ENCODE measurements at places on chromosomes 4 and X. TPM values are rescaled to one million over a fixed set of nuclear protein-coding genes. Genes with fewer than 3 reads are reported as not detected.

- no peak for DNase-seq
These were observed 255.1 kb upstream of the GPC4 start for GRCh38 chrX:133670383-133670782.

DNA sequence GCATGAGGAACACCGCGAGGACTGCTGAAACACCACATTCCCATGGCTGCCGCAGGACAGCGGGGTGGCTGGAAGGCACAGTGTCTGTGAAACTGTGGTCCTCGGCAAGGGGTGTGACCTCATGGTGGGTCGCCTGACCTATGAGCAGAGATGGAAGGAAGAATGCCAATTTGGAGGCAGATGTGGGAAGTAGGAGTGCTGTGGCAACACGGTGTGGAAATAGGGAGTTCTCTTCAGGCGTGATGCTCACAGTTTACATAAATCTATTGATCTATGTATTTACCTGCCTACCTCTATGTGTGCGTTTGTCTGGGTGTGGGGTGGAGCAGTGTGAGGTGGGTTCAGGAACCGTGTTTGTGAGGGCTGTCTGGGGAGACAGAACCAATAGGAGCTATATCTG lies 62.3 kb upstream of the LSM6 start:
- no peak for DNase-seq

DNA sequence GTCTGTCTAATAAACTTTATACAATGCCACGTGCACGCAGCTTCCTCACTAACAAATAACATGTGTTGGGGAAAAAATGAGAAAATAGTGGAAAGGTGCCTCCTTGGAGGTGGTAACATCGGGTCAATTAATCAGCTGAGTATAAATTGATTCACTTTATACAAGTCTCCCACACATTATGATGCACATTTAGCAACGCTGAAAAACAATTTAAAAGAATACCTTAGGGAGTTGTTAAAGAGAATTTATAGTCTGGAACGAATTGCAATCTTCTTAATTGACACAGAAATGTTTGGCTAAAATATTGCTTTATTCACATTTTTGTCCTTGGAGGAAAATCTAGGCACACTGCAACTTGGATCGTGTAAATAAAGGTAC lies 84.2 kb downstream of the HPRT1 start:
- DNase-seq, result no peak

DNA sequence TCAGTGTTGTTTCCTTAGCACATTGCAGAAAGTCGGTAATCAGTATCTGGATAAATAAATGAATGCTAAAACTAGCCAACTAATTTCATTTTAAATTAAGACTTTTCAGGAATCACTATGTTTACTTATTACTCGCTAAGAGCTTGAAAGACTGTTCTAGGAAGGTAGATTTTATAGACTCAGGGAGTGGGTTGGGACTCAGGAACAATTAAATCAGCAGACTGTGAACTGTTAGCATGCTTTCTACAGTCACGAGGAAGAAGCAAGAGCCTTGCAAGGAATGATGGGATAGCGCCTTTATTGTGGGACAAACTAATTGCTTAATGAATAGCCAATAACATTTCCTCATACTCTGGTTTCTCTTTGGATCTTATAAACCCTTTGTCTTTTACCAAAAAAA lies 183.2 kb upstream of the AADAT start:
- no peak for DNase-seq

DNA sequence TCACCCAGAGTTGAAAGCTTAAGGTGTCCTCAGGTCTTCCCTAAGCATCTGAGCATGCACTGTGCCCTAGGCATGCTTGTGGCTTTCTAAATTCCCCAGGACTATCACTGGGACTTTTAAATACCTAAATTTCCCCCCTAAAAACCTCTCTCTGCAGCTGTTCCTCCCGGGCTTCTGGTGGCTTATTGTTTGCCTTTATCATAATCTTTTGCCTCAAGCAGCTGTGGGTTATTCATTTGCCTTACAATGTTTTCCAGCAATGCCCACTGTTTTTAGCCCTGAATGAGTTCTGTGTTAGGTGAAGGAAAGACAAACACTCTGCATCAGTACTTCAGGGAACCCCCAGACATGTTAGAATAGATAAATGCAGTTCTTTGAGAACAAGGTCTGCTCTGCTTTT lies 455.0 kb downstream of the ZIC3 start:
- DNase-seq, result no peak

DNA sequence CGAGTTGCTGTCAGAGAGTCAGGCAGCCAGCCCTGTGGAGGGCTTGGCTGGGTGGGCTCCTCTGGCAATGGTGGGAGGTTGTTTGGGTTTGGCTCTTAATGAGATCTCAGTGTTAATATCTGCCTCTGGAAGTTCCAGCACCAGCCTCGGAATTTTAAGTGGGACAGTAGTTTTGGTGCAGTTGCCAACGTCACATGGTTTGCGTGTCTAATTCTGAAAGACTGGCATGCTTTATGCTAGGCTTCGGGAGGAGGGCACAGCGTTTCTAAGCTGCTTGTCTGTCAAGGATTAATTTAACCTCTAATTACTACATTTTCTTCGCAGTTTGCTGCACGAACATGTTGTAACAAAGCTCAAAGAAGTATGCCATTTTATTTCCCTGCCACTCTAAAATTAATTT lies 9.2 kb downstream of the MAMLD1 start:
- no peak for DNase-seq

DNA sequence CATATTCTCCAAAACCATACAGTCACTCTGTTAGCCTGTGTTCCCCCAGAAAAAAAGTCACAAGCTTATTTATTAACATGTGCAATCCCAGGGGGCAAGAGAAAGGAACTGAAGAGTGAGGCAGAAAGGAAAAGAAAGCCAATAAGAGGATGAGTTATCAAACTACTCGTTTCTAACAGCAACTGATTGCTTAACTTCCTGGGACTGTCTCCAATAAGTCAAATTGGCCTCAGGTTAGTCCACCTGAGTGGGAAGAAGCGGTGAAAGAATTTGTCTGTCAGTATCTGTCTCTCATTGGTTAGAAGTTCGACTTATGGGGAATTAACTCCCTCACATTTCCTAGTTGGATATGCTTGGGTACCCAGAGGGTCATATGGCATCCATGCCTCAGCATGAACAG lies 14.1 kb downstream of the F9 start:
- DNase-seq, result no peak

GRCh38 chr4:68183417-68183816 lies 53.7 kb upstream of the TMPRSS11F start:
- no peak for DNase-seq

DNA sequence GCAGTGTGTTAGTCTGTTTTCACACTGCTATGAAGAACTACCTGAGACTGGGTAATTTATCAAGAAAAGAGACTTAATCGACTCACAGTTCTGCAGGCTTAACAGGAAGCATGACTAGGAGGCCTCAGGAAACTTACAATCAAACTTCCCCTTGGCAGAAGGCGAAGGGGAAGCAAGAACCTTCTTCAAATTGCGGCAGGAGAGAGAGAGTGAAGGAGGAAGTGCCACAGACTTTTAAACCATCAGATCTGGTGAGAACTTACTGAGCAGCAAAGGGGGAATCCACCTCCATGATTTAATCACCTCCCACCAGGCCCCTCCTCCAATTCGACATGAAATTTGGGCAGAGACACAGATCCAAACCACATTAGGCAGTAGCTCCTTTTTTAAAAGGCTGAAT lies 59.2 kb upstream of the LEF1 start:
- no peak for DNase-seq

DNA sequence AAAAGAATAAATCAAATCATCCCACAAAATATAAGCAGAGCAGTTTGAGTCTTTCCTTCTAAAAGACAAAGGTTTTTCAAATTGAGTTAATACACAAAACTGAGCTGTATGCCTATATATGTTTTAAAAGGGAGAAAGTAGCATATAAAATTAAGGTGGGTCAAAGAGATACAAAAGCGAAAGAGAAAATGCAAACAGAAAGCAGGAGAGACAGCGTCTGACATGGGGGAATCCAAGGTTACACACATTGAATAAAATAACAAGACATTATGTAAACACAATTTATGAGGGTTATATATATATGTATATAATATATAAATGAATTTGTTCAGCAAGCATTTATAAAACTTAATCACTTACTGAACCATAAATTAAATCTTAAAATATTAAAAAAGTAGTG lies 276.1 kb upstream of the LCORL start:
- no peak for DNase-seq

- DNase-seq, result no peak
These were observed 111.5 kb upstream of the PTCHD1 start for GRCh38 chrX:23223169-23223568.

- DNase-seq, result no peak
These were observed 122.7 kb downstream of the TMEM164 start for GRCh38 chrX:110125446-110126162.

DNA sequence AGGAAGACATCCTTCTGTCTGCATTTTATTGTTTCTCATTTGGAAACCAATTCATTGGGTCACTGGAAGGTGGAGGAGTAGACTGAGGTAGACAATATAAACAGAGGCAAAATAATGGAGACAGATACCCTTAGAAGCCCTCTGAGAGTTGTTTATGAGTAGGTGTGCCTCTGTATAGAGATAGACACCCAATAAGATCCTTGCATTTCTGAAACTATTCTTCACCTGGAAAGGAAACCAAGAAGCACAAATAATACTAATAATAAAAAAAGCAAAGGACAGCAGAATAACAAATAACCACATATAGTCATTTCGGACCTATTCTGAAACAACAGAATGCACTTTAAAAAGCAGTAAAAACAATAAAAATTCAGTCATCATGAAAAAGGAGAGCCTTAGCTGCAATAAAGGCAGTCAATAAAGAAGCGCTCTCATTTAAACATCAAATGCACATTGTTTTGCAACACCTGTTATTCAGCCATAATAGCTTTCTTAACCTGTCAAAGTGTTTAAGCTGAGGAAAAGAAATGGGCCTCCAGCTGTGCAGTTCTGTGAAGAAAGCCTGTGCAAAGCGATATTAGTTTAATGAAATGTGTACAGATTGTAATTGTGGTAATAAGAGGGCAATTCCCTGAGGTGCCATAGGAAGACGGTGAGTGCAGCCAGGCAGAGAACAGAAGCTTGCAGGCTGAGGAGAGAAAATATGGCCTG lies 904.2 kb downstream of the STPG2 start:
- DNase-seq, result no peak

- DNase-seq, result no peak
These were observed 225.8 kb upstream of the GALNT7 start for GRCh38 chr4:172942840-172943239.

GRCh38 chr4:139535871-139536234 lies 20.2 kb downstream of the SETD7 start:
- no peak for DNase-seq

DNA sequence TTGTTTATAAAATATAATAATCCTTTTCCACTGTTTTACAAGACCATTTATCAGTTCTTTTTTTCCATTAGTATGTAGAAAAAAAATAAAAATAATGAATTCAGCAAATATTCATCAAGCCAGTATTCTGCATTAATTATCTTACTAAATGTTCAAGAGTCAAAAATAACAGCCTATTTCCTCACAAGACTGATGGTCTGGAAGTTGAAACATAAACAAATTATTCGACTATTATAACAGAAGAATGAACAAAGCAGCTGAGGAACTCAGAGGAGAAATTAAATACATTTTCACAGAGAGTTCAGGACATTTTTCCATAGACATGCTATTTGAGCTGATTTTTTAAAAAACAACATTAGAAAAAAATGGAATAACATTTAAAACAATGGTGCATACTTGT lies 2594.8 kb downstream of the ARAP2 start:
- no peak for DNase-seq

- no peak for DNase-seq
These were observed 70.0 kb downstream of the EVC start for GRCh38 chr4:5780831-5781480.

The CXorf49 gene
- total RNA-seq, result not detected

The SLC39A8 gene
- 66.6 TPM for total RNA-seq

The CFAP99 gene
- total RNA-seq, result not detected

The ACE2 gene
- 14.3 TPM for total RNA-seq

The PCYT1B gene
- 0.68 TPM for total RNA-seq

The GPR82 gene
- 0.53 TPM for total RNA-seq

The PACRGL gene
- 10.0 TPM for total RNA-seq

The GIMD1 gene
- total RNA-seq, result not detected

The FAM9B gene
- not detected for total RNA-seq
